ENCODE measurements at places on chromosomes 6 and 20.

DNA sequence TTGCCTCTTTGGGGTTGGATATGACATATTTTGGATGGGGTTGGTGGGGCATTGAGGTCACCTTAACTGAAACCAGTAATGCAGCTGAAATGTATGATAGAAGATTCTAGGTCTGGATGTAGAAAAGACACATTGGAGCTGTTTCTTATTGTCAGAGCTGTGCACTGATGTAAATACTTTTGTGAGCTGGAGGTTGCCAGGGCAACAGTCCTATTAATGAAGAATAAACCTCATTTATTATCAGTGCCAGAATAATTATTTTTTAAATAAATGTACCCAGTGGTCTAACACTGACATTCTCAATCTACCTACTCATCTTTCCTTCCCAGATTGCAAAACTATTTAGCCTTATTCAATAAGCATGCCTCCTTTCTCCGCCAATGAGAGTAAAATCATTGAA lies 57.0 kb downstream of the CAP2 start:
- no peak for DNase-seq

GRCh38 chr6:29907637-29908340 lies 34.5 kb upstream of the HLA-A start:
- no peak for DNase-seq

GRCh38 chr6:144344646-144345045 lies 59.5 kb downstream of the UTRN start:
- DNase-seq, result no peak

GRCh38 chr6:31193206-31193605 lies 22.7 kb upstream of the POU5F1 start:
- DNase-seq, result no peak

- no peak for DNase-seq
Observed at GRCh38 chr6:157954150-157955117, 27.2 kb upstream of the SYNJ2 start.

- DNase-seq, result no peak
Observed at GRCh38 chr6:170485159-170485558, 67.9 kb downstream of the PSMB1 start.

DNA sequence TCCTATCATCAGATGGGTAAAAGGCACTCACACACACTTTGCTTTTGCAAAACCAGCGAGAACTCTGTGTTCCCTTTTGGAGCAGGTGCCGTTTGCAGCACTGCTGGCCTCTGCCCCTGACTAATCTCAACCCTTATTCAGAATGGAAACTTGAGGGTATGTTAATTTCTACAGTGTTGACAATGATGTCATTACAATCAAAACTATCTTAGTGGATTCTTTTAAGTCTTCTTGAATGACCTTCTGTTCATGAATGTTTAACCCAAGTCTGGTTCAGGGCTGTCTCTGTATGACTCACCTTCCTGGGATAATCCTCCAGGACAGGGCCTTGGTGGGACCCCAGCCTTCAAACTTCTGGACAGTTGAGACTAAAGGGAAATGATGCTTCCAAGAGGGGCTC lies 197.9 kb downstream of the CDH4 start:
- no peak for DNase-seq

DNA sequence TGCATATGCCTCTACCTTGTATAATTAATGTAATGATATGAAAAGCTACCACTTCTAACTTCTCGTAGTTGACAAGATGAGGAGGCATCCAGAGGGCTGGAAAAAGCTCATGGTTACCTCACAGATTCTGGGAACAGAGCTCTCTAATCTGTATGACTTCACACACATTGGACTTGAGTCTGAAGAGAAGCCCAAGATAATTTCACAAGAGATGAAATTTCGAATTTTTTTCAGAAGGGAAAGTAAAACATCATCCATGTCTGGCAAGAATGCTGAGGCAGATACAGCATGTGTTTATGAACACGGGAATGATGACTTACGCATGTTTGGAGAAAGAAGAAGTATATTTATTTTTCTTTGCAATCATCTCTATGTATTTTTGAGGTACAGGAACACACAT lies 141.8 kb upstream of the TENT5A start:
- no peak for DNase-seq

- no peak for DNase-seq
Observed at GRCh38 chr6:7247179-7247456, 65.9 kb downstream of the SSR1 start.
